ENCODE measurements at places on chromosomes 6 and 20. TPM values are rescaled to one million over a fixed set of nuclear protein-coding genes. Genes with fewer than 3 reads are reported as not detected.

ADGB gene
- not detected for total RNA-seq

- DNase-seq = no peak
Measured at GRCh38 chr6:30612213-30612612, 4.8 kb downstream of the PPP1R10 start.

DNA sequence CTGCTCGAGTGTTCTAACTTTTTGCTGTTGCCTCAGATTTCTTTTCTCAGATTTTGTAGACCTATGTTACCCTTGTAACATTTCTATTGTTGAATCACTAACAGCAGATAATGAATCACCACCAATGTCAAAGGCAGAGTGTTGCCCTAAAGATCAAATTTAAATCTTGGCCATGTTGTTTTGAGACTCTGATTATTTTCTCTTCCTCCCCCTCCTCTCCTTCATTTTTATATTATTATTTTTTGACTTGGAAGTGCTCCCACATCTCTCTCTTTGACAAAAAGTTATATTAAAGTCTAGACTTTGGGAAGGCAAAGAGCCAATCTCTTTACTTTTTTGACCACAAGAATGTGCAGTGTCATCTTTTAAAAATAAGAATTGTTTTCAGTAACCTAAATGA is 422.7 kb downstream of the NKAIN2 start:
- DNase-seq = no peak

- no peak for DNase-seq
Measured at GRCh38 chr6:44651604-44652003, 264.1 kb downstream of the CDC5L start.

- DNase-seq = no peak
Measured at GRCh38 chr6:127952176-127952575, 51.3 kb upstream of the THEMIS start.

DNA sequence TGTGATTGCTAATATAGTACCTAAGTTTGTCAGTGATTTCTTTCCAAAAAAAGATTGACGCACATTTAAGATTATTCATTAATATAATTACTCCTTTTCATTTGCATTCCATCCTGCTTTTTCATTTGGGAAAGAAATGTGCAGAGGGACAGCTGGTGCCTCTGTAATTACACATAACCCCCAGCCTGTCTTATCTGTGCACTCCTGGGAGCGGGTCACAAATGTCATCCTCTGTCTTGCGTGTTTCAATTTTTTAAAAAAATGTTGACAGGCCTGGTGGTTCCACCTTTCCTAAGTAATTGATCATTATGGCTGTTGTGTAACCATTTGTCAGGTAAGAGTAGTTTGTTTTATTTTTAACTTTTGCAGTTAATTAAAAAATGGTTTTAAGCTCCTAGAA is 92.7 kb downstream of the SLX4IP start:
- no peak for DNase-seq

DNA sequence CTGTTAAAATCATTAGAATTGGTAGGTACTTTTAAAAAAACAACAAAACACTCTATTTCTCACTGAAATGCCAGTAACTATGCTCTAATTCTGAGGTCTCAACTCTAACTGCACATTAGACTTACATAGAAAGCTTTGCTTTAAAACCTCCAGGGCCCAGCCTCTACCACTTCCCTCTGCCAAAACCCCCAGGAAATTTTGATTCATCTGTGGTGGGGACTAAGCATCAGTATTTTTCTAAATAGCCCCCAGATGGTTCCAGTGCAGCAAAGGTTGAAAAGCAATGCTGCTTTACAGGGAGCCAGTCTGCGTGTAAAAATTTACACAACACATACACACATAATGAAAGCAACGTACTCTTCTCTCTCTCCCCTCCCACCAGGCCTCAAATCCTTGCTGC is 3.8 kb downstream of the TBC1D32 start:
- no peak for DNase-seq

GRCh38 chr20:36591854-36592641 is 13.5 kb upstream of the RAB5IF start:
- no peak for DNase-seq

DNA sequence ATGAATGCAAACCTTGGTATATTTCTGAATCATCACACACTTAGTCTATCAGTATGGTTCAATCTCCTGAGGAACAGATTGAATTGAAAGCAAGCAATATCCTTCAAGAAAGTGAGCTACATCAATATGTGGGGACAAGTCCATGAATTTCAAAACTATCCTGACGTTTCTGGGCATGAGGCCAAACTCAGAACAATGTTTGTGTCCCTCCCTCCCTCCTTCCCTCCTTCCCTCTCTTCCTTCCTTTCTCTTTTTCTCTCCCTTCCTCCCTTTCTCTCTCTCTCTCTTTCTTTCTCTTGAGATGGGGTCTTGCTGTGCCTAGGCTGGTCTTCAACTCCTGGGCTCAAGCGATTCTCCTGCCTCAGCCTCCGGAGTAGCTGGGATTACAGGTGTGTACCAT is 27.9 kb upstream of the SYNCRIP start:
- DNase-seq = no peak

DNA sequence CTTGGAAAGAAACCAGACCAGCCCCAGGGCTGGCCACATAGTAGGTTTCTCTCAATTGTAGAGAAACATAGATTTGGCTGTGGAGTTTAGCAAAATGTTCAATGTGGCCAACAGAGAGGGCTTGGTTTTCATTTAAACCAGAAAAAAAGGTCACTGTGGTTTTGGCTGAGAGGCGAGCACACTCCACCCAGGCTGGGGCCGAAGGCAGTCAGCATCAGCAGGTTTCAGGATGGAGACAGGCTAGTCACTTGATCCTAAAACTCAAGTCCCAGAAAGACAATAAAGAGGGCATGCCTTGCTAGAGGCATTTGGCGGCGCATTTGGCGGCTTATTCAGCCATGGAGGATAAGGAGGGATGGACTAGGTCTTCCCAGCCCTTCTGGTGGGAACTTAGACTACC is 73.1 kb downstream of the PRND start:
- DNase-seq = peak; percentile 42

- no peak for DNase-seq
Measured at GRCh38 chr20:41095110-41095969, 42.0 kb upstream of the PLCG1 start.
